ENCODE measurements at places on chromosomes 5 and 9.

GRCh38 chr9:84371737-84372136 is 31.2 kb upstream of the SLC28A3 start:
- peak; percentile 96 for DNase-seq

- no peak for DNase-seq
Measured at GRCh38 chr9:93509084-93509483, 55.7 kb upstream of the FAM120AOS start.

- no peak for DNase-seq
Measured at GRCh38 chr9:132135456-132135855, 26.4 kb upstream of the NTNG2 start.

DNA sequence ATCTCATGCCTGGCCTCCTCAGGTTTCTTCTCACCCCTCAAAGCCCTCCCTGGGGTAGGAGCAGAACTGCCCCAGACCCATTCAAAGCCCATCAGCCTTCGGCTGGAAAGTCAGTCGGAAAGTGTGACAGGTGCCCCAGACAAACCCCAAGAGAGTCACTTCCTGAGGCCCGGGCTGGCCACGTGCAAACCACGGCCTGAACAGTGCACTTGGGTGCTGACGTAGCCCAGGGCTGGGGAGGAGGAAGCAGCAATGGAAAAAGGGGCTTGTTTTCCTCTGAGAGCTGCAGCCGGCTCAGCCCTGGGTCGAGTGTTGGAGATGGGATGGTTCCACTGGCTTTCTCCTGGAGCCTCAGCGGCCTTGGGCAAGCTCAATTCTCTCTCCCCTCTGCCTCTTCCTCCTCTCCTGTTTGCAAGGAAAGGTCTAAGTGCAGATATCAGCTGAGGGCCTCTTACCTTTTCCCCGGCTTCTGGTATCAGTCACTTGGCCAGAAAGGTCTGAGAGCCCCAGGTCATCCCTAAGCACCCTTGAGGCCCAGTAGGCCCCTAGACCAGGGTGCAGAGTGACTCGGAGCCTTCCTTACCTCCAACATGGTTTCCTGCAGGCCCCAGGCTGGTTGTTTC is 5.9 kb upstream of the EGR1 start:
- DNase-seq = peak; percentile 28

- DNase-seq = no peak
Measured at GRCh38 chr5:109062664-109063063, 315.0 kb downstream of the FER start.

DNA sequence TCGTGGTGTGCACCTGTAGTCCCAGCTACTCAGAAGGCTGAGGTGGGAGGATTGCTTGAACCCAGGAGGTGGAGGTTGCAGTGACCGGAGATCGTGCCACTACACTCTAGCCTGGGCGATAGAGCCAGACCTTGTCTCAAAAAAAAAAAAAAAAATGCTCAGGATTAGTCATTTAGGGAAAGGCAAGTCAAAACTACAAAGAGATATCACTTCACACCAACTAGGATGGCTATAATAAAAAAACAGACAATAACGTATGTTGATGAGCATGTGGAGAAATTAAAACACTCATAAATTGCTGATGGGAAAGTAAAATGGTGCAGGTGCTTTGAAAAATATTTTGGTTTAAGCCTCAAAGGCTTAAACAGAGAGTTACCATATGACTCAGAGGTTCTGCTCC is 6.3 kb upstream of the ANKRD34B start:
- DNase-seq = no peak

DNA sequence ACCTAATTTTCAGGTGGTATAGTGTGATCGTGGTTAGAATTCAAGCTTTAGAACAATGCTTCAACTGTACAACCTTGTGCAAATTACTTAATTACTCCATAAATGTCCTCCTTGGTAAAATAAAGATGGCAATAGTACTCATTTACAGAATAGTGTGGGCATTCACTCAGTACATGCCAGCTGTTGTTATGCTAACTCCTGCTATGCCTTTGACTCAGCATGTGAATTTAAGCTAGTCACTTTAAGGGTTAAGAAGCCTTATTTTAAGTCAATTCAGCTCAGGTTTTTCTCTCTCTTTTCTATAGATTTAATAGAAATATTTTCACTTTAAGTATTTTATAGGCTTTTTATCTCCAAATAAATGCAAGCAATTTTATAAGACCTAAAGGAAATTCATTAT is 335.6 kb upstream of the ITGA1 start:
- no peak for DNase-seq

DNA sequence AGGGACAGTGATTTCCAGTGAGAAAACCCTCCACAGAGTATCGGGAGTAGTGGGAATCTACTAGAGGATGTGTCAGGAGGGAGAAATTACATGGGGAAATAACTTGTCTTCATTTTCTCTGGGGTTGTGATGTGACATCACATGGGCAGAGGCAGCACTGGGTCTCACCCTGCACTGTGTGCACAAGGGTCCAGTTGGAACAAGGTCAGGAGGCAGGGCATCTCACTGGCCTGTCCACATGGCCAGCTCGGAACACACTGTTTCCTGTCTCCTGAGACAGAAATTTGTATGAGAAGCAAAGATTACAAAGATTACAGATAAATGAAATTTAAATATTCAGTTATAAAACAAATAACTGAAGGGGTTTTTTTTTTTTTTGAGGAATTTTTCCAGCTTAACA is 62.6 kb upstream of the ECM2 start:
- DNase-seq = no peak

- no peak for DNase-seq
Measured at GRCh38 chr5:169344629-169345028, 43.7 kb upstream of the SLIT3 start.

GRCh38 chr9:76451234-76451633 is 7.7 kb upstream of the GCNT1 start:
- peak; percentile 25 for DNase-seq

- DNase-seq = no peak
Measured at GRCh38 chr5:139076111-139076510, 122.1 kb downstream of the SIL1 start.

- DNase-seq = no peak
Measured at GRCh38 chr9:16422114-16422513, 448.4 kb downstream of the BNC2 start.

- no peak for DNase-seq
Measured at GRCh38 chr5:127957701-127958239, 125.8 kb upstream of the SLC12A2 start.

GRCh38 chr5:143177263-143177983 is 226.1 kb downstream of the NR3C1 start:
- DNase-seq = no peak

DNA sequence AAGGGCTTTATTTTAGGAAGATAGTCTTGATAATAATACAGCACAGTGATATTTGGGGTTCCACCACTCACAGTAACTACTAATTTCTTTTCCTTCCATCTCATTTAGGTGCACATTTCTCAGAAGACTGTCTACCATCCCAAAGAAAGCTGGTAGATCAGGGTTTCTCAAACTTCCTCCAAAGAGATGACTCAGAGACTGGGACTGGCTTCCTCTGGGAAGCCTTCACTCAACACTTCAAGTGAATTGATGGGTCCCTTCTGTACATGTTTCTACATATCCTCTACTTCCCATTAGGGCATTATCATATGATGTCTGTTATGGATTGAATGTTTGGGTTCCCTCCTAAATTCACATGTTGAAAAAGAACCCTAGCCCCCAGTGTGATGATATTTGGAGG is 138.5 kb downstream of the SPOCK1 start:
- peak; percentile 1 for DNase-seq

DNA sequence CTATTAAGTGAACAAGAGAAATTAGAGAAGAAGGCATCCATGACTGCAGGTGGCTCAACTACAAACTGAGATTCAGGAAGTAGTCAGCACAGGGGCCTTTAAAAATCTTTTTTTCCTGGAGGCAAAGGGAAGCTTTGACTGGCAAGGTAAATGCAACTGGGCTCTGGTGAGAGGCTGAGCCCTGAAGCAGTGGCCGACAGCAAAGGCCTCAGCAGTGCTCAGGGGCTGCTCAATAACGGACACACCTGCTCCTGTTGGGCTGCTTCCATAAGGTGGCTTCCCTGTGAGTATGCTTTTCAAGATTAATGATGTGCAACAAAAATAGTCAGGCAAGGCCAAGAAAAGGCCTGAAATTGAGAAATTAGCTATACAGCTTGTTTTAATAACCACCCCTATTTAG is 134.2 kb upstream of the RGMB start:
- no peak for DNase-seq

DNA sequence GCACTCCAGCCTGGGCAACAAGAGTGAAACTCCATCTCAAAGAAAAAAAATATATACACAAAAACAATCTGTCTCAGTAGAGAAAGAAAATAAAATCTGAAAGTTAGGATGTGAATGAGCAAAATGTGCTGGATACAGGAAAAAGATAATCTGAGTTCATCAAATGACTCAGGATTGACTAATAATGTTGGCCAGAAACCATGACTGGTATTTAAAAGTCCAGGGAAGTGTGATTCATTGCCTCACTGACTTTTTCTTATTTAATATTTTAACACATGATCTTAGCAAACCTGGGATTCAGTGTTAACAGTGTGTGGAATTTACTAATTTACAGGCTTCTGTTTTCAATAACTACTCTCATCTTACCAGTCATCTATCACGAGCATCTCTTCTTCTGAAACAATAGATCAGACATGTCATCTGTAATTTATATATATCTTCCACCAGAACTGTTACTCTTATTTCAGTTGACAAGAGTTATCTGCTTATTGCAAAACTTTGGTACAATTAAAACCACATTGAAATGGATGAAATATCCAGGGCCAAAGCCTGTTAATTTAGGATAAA is 256.7 kb downstream of the CDH12 start:
- DNase-seq = no peak

GRCh38 chr9:135357863-135358551 is 121.6 kb upstream of the PPP1R26 start:
- DNase-seq = no peak

DNA sequence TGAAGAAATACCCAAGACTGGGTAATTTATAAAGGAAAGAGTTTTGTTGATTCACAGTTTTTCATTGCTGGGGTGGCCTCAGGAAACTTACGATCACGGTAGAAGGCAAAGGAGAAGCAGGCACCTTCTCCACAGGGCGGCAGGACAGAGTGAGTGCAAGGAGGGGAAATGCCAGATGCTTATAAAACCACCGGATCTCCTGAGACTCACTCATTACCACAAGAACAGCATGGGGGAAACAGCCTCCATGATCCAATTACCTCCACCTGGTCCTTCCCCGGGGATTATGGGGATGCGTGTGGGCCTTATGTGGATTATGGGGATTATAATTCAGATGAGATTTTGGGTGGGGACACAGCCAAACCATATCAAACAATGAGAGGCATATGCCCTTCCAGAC is 18.5 kb upstream of the RORB start:
- no peak for DNase-seq

- DNase-seq = no peak
Measured at GRCh38 chr5:117271656-117272055, 697.0 kb upstream of the SEMA6A start.

DNA sequence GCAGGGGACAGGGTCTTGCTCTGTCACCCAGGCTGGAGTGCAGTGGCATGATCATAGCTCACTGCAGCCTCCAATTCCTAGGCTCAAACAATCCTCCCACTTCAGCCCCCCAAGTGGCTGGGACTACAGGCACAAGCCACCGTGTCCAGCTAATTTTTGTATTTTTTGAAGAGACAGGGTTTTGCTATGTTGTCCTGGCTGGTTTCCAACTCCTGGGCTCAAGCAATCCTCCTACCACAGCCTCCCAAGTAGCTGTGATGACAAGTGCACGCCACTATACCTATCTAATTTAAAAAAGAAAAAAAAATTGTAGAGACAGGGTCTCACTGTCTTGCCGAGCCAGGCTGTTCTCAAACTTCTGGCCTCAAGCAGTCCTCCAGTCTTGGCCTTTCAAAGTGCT is 31.6 kb upstream of the LECT2 start:
- no peak for DNase-seq

- no peak for DNase-seq
Measured at GRCh38 chr5:81232464-81233079, 550 bp upstream of the CKMT2 start.

DNA sequence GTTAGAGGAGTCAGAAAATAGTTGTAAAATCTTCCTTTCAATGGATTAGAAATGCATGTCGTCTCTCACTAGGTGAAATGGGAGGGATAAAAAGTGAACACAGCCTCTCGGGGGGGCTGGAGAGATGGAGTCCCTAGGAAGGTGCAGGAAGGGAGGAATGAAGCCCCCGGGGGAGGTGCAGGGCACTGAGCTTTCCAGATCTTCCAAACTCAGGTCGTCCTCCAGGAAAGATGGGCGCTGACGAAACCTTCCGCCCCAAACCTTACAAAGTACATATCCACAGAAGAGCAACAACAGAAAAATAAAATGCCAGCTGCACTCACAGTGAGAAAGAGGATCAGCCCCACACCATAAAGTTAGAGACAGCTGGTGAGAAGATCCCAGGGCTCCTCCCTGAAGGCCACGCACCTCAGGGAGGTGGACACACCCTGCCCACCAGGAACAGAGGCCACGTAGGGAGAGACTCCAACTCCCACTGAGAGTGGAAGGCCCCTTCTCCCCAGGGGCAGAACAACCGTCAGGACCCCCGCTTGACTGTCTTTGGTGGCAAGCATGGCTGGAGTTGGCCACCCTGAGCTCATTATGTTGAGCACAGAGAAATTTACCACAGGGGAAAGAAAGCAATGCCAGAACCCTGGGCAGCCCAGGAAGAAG is 174.3 kb downstream of the AUH start:
- no peak for DNase-seq

GRCh38 chr5:56585999-56586691 is 229.2 kb upstream of the MAP3K1 start:
- DNase-seq = no peak

GRCh38 chr9:77764894-77765780 is 117.0 kb upstream of the GNA14 start:
- DNase-seq = peak; percentile 42

DNA sequence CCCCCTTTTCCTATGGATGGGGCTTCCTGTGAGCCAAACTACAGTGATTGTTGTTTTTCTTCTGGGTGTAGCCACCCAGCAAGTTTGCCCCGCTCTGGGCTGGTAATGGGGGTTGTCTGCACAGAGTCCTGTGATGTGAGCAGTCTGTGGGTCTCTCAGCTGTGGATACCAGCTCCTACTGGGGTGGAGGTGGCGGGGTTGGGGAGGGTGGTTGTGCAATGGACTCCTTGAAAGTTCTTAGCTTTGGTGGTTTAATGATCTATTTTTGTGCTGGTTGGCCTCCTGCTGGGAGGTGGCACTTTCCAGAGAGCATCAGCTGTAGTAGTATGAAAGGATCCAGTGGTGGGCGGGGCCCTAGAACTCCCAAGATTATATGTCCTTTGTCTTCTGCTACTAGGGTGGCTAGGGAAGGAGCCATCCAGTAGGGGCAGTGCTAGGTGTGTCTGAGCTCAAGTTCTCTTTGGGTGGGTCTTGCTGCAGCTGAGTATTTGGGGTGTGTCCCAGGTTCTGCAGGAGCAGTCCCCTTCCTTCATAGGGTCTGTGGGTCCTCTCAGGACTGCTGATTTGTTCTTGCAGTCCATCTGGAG is 275.6 kb upstream of the PAPPA start:
- DNase-seq = no peak

GRCh38 chr9:136059851-136060670 is 35.0 kb downstream of the NACC2 start:
- peak; percentile 77 for DNase-seq

DNA sequence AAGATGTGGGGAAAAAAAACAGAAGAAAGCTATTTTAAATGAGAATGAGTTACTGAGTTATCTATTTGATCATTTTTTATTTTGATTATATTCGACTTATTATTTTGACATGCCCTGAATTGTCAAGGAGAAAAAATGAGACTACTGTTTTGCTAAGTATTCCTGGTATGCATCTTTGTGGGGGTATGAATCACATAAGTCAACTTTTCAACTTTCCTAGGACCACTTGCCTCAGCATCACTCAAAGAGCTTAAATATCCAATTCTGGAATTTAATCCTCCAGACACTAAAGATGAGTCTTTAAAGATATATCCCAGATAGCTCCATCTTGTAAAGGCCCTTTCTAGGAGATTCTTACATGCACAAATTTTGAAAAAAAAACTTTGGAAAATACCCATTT is 17.4 kb upstream of the SPDL1 start:
- no peak for DNase-seq

Measured in inflammatory macrophage (primary cell).